Stimulated activated CD4-positive, alpha-beta T cell treated with anti-CD3 and anti-CD28 coated beads, TNF-alpha, amount 100 ng/mL, for 48 hours (primary cell): ENCODE measurements at places on chromosomes 3 and 15.
A peak's percentile ranks its signal among the peaks of the same experiment; 100 is the strongest.

DNA sequence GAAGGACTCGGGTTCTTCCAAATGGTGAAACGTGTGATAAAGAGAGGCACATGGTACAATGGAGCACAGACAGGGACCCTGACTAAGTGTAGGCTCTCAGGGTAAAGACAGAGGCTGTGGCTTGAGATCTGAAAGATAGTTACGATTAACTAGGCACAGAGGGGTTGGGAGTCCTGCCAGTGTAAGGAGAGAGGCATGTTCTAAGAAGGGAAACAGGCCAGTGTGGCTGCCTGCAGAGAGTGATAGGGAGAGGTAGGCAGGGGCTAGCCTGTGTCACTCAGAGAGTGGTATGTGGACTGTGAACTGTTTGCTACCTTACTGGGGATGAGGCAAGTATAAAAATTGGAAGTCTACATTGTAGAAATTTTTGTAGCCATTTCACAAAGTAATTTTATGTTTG is 109.5 kb downstream of the PEX5L start:
- DNase-seq, result no peak

DNA sequence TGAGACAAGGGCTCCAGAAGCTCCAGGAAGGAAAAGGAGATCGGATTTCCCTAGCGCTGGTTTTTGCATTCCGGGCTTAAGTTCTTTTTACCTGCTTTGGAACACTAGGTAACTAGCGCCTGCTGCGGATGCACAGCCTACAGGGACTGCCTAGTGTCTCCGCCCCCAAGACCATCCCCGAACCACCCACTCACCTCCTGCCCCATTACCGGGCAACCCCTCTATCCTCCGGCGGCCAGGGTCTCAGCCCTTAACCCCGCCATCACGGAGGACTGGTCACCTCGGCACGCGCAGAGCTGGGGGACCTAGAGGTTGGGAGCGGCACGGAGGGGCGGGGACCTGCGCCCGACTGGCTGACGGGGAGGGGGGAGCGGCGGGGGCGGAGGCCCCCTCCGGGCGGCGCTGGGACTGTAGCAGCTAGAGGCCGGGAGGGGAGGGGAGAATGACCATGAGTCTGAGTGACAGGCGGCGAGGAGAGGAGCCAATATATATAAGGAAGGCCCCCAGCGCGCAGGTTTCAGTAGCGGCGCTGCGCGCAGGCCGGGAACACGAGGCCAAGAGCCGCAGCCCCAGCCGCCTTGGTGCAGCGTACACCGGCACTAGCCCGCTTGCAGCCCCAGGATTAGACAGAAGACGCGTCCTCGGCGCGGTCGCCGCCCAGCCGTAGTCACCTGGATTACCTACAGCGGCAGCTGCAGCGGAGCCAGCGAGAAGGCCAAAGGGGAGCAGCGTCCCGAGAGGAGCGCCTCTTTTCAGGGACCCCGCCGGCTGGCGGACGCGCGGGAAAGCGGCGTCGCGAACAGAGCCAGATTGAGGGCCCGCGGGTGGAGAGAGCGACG is at the start of gene DLL4:
Gene DLL4, plus strand, starts transcription at position 520 of the 839 bp plus-strand sequence. CDS start 329 bp downstream, outside the sequence.
- DNase-seq, result no peak

DNA sequence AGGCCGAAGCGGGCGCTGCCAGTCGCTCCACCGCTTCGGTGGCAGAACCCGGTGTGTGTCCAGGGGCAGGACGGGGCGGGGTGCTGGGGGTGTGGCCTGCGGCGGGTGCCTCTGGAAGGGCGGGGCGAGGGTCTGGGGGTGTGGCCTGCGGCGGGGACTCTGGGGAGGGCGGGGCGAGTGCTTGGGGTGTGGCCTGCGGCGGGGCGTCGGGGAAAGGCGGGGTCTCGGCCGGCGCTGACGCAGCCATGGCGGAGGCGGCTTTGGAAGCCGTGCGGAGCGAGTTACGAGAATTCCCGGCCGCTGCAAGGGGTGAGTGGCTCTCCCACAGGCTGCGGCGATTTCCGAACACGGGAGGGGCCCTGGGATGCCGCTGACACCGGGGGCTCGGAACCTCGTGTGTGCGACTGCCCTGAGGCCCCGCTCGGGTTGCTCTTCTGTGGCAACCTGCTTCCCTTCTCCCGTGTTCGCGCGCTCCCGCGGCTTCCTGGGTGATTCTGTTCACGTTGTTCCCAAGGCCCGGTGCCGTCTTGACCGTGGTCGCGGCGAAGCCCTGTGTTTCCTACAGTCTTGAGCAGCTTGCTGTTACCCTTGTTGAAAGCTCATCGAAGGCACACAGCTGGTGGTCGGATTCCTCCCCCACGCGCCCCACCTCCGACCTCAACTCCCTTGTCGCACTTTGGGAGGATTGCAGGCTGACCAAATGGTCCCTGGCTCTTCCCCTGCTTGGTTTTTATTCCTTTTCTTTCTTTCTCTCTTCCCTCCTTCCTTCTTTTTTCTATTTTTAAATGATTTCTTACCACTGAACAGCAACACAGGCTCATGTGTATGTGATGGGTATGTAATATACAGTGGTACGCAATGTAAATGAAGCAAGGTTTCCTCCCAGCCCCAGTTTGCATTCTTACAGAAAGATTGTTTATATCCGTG is at the start of gene JMJD7:
Gene JMJD7, plus strand, starts transcription at position 213 of the 927 bp plus-strand sequence. Its CDS starts 33 bp downstream, at position 246.
- peak; percentile 85 for DNase-seq

GRCh38 chr15:58505581-58505980 is 73.8 kb downstream of the LIPC start:
- no peak for DNase-seq

DNA sequence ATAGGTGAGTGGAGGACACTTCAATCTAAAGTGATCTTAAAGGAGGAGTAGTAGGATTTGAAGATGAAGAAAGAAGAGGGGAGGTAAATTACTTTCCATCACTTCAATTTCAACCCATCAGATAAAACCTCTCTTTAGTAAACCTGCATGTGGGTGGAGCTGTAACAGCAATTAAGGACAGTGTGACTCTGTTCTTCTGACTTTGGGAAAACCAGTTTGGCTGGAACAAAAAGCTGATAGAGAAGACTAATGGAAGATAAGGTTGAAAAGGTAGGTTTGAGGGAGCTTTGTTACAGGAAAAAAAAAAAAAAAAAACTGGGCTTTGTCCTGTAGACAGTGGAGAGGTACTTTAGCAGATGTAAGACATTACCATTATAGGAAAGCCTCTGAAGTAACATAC is 4.5 kb upstream of the GSK3B start:
- no peak for DNase-seq

DNA sequence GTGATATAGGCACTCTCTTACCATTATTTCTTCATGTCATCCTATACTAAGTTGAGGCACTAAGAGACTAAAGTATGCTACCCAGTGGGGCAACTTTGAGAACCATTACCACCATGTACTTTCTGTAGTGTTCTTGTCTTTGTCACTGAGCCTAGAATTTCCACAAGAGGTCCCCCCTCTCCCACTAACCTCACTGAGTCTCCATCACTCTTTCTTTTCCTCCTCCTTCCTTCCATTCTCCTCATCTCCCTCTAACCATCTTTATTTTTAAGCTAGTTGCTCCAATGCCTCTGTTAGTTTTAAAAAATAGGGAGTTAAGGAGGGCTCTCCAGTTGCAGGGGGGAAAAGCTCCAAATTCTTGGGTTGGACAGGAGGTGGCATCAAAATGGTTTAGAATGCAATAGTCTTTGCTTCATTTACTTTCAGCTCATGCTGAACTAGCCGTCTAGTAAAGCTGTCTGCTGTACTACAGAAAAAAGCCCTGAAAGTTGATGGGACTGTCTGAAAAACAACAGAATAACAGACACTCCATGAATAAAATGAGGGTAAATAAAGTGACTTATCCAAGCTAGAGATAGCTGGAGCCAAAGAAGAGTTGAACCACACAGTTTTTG is 85.1 kb upstream of the MYRIP start:
- DNase-seq, result no peak

GRCh38 chr15:73928971-73929627 is 2.8 kb downstream of the LOXL1 start:
- DNase-seq, result no peak

DNA sequence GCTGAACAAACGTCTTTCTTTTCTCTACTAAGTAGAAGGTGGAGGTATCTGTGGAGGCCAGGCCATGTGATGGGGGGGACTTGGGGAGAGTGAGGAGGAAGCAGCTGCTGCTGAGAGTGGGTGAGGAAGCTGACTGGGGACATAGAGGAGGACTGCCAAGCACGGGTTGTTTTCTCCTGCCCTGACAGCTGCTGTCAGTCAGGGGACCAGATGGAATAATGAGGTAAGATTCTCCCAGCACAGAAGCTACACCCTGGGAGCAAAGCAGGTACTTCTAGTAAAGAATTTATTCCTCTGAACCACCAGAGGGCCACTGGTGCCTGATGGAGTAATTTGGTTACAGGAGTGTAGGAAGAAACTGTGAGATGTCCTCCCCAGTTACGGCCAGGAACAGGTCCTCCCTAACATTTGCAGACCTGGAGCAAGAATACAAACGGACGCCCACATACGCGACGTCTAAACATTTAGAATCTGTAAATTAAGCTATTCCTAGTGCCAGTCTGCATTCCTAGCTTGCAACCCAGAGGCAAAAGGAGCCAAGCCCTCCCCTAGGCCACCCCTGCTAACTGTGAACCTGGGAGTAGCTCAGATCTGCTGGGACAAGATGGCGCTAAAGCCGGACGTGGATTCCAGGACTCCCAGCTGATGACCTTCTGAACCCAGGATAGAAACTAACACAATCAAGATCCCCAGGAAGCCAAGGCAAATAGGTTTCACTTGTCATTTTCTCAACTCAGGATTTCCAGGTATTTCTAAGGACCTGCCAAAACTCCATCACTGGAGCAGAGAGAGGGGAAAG is 14.8 kb downstream of the CRYGS start:
- no peak for DNase-seq

- DNase-seq, result no peak
These were observed 41.8 kb upstream of the PRSS50 start for GRCh38 chr3:46759239-46760167.

DNA sequence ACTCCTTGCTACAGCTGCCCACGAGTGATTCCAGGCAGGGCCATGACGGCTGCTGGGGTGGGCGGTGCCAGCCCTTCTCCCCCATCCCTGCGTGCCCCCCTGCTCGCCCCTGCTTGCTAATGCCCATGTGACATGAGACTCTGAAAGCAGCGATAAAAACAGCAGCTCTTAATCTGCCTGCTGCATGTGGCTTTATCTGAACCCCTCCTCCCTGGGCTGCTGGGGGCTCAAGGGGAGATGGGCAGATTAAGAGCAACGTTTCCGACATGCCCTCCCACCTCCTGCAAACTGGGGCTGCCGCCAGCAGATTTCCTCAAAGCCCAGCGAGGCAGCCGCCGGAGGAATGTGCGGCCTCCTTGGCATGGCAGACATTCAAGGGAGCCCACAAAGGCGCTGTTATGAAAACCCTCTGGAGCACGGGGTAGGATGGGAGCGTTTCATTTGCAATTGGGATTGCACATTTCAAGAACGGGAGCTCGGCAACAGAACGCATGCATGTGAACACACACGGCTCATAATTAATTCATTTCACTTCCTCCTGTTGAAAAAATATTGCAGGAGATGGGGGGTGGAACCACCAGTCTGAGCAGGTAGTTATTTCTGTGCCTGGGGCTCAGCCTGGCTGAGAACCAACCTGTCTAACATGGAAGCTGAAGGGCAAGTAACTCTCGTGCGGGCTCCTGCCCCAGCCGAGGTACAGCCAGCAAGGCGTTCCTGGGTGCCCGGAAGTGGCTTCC is 504.2 kb upstream of the PROK2 start:
- no peak for DNase-seq

DNA sequence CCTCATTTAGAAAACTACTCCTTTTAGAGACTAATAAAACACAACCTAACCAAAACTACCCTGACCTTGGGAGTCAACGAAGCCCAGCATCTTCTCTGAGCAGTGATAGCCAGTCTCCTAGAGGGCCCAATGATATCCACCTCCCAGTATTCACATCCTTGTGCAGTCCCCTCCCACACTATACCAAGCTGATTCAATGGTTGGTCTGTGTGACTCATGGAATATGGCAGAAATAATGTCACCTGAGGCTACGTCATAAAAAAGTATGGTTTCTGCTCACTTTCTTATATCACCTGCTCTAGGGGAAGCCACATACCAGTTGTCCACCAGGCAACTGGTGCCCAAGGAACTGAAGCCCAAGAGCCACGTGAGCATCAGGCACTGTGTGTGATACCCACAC is 21.4 kb upstream of the USF3 start:
- no peak for DNase-seq

DNA sequence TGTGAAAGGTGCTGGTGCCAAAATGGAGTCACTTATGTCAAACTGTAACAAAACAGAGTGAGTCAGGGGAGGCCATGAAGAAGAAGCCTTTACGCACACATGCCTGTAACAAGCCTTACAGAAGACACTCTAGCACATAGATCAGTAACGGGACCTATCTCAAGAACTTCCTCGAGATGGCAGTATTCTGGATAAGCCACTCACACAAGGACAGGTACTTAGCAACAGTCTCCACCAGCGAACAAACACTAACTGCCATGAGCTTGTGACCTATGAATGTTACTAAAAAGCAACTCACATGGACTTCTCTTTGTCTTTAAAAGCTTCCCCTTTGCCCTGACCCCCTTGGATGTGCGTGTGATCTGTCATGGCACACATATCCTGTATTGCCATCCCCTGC is 235.1 kb downstream of the CD47 start:
- no peak for DNase-seq

GRCh38 chr3:175410251-175410650 is 551.1 kb downstream of the NAALADL2 start:
- no peak for DNase-seq

GRCh38 chr3:173660645-173661299 is 263.2 kb downstream of the NLGN1 start:
- DNase-seq, result no peak

GRCh38 chr3:15488002-15488401 is 33.5 kb downstream of the COLQ start:
- no peak for DNase-seq

DNA sequence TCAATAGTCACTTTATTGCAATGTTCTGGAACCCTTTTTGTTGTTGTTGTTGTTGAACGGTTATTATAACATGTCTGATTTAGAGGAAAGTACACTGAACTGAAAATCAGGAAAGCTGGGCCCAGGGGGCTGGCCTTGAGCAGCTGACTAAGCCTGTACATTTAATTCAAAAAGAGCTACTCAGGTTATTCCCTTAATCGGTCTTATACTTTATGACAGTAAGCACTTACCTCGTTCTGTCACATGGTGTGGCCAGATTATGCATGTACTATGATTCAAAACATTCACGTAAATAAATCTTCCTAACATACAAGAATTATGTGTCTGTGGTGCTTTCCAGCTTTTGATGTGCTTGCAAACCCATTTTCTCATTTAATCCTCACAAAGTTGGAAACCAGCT is 382.5 kb upstream of the TPRG1 start:
- DNase-seq, result no peak

- DNase-seq, result no peak
These were observed 291.5 kb upstream of the TBL1XR1 start for GRCh38 chr3:177488740-177489139.
